ENCODE measurements at places on chromosomes 12 and 14.

- DNase-seq = no peak
Measured at GRCh38 chr12:117142094-117142493, 42.9 kb upstream of the TESC start.

DNA sequence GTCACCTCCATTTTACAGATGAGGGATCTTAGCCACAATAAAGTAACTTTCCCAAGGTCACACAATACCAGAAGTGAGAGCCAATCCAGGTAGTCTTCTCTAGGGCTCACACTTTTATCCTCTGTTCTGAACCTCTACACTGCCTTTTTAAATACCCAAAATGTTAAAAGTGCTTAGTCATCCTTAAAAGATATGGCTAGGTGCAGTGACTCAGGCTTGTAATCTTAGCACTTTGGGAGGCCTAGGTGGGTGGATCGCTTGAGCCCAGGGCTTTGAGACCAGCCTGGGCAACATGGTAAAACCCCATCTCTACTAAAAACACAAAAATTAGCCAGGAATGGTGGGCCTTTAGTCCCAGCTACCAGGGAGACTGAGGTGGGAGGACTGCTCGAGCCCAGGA is 104.1 kb upstream of the PPP4R3A start:
- no peak for DNase-seq

GRCh38 chr12:75103822-75104221 is 105.8 kb downstream of the KCNC2 start:
- no peak for DNase-seq

- no peak for DNase-seq
Measured at GRCh38 chr12:41459906-41460214, 271.7 kb downstream of the PDZRN4 start.

GRCh38 chr12:47247418-47247817 is 167.7 kb upstream of the AMIGO2 start:
- no peak for DNase-seq

GRCh38 chr12:93571365-93571924 is 1.0 kb upstream of the SOCS2 start:
- peak; percentile 62 for DNase-seq

- DNase-seq = no peak
Measured at GRCh38 chr12:39476894-39477293, 34.0 kb upstream of the KIF21A start.

DNA sequence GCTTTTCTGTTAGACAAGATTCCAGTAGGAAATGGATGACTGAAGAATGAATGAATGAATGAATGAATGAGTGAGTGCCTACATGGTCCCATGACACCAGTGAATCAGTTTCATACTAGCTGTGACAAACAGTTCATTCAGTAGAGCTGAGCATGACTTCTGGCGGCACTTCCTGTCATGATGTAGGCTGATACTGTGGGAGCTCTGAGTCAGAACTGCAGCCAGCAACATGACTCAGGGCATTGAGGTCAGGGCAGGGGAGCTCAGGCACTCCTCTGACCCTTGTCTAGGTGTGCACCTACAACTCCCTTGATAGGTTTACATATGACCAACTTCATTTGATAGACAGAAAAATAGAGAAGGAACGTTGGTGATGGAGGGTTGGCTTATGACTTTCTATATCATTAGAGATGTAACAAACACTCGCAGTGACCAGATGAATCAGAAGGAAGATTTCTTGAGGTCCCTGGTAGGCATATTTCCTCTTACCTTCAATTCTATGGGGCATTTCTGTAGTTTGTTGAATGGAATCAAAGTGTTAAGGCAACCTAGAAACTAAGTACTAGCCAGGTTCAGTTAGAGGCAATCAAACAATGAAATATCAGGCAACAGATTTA is 139.3 kb upstream of the ARHGAP5 start:
- peak; percentile 25 for DNase-seq

DNA sequence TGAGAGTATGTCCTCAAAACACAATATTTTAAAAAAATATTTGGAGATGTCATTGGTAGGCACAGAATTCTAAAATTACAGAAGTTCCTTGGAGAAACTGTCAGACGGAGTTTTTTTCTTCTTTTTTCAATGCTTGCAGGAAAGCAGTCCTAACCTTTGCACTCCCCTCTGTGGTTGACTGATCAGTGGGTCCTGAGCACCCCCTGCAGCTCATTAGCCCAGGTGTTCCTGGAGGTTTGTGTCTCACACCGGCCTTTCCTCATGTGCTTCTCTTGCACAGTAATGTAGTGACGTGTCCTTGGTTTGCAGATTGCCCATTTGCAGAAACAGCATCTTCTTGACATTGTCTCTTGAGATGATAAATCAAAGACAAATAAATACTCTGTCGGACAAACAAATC is 513.0 kb downstream of the TMEM121 start:
- DNase-seq = peak; percentile 13

DNA sequence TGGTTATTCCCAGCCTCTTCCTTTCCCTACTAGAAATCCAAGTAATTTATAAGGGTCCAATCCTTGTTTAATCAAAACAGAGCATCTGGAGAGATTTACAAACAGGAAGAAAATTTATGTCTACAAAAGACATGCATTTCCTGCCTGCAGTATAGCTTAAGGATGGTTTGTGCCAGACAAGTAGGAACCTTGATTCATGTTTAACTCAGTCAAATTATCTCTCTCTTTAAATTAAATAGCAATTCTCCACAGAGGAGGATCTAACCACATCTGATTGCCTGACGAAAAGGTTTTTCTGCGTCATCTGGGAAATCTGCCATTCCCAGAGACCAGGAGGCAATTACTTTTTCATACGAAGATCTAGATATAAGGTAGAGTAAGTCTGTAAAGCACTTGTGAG is 105.2 kb downstream of the ZFC3H1 start:
- DNase-seq = no peak

GRCh38 chr12:28611115-28611435 is 420.8 kb downstream of the CCDC91 start:
- DNase-seq = no peak

GRCh38 chr14:74506411-74506851 is 12.9 kb downstream of the ISCA2 start:
- no peak for DNase-seq

GRCh38 chr12:80178846-80179245 is 79.5 kb downstream of the OTOGL start:
- DNase-seq = no peak

GRCh38 chr14:102323102-102323501 is 3.6 kb downstream of the ZNF839 start:
- no peak for DNase-seq

GRCh38 chr12:49253033-49253623 is 11.8 kb upstream of the TUBA1C start:
- DNase-seq = no peak

GRCh38 chr14:95901054-95901453 is 24.4 kb downstream of the TUNAR start:
- no peak for DNase-seq

DNA sequence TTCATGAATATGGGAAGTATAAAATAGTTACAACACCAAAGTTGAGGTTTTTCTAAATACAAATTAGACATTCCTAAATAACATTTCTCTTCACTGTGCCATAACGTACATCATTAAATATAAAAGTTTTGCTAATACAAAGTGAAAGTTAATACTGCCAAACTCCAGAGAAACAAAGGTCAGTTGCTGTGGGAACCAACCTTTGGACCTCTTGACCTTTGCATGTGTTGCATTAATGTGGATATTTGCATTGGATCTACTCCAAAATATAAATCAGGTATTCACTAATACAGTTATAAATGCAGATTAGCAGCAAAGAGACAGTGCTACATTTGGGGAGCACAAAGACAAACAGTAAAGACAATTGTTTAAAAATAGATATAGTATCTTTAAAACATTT is 366.0 kb upstream of the USP15 start:
- DNase-seq = no peak

DNA sequence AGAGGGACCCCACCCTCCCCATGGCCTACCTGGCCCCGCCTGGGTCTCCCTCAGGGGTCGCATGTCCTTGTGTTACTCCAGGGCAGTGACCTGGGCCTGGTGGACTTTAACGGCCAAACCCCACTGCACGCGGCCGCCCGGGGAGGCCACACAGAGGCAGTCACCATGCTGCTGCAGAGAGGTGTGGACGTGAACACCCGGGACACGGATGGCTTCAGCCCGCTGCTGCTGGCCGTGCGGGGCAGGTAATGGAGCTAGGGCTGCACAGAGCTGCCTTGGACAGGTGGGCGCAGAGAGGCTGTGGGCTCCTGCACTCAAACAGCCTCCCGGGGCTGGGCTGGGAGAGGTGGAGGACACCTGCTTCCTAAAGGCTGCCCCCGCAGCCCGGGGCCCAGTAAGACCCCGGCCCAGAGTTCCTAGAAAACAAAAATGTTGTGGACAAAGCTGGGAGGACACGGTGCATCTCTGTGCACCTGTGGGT is 21.6 kb downstream of the ASPG start:
- DNase-seq = no peak

GRCh38 chr12:54172168-54172567 is 16.6 kb downstream of the SMUG1 start:
- DNase-seq = no peak

GRCh38 chr14:96852823-96853422 is 55.7 kb downstream of the VRK1 start:
- no peak for DNase-seq

- DNase-seq = no peak
Measured at GRCh38 chr12:28578361-28578760, 388.1 kb downstream of the CCDC91 start.

- DNase-seq = no peak
Measured at GRCh38 chr12:107359382-107359781, 266.0 kb upstream of the CRY1 start.

DNA sequence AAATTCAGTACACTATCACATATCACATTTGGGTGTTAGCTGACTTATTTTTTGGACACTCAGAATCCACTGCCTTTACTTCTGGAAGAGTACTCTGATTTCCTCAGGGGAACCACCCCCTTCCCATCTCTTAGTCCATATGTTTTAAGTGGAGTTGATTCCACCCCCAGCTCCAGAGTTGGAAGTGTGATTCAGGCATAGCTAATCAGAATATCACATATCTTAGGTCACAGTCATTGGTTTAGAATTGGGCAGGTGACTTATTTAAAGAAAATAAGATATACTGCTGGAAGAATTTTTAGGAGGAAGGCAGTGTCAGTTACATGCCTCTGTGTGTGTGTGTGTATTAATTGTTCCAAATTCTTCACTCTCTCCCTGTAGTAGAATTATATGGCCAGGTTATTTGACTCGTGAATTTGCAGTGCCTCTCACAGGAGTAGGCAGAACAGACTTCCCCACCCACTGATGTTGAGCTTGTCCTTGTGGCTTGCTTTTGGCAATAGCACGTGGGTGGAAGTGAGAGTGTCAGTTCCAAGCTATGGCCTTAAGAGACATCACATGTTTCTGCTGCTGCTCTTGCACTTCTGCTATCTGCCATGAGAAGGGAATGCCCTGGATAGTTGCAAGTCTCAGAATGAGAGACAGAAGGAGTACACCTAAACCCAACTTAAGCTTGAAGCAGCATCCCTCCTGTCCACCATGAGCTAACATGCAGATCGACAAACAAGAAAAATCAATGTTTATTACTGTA is 6.4 kb upstream of the GAS2L3 start:
- DNase-seq = no peak

GRCh38 chr12:53191096-53191884 is 10.6 kb upstream of the CSAD start:
- no peak for DNase-seq

- no peak for DNase-seq
Measured at GRCh38 chr12:51383269-51383905, 7.8 kb downstream of the GALNT6 start.

DNA sequence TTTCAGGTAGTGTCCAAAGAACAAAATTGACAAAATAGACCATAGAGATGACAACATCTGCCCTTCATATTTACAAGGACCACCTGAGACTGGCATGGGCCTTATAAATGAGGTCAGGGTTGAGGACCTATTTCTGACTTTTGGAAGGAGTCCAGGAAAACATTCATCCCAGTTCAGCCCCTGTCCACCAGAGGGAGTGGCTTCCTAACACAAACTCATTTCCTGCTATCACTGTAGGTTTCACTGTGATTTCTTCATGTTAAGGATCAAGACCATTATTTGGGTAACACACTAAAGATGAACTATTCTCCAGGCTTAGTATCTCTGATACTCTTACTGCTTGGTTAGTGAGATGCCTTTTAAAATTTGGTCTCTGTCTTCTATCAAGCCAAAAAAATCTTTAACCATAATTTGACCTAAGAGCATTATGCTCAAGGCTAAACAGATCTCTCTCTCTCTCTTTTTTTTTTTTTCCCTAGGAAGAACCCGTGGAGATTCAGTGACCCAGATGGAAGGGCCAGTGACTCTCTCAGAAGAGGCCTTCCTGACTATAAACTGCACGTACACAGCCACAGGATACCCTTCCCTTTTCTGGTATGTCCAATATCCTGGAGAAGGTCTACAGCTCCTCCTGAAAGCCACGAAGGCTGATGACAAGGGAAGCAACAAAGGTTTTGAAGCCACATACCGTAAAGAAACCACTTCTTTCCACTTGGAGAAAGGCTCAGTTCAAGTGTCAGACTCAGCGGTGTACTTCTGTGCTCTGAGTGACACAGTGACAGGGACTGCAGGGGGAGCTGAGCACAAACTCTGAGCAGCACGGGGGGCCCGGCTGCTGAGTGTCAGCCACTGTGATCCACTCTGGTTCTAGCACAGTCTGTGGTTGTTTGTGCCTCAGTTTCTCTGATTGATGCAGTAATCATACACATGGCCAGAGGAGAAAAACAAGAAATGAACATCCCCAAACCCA is 267.6 kb upstream of the OR4E1 start:
- no peak for DNase-seq

GRCh38 chr14:77212943-77213678 is 31.5 kb downstream of the TMEM63C start:
- no peak for DNase-seq
